ENCODE measurements at places on chromosomes 4 and X.

- no peak for DNase-seq
Observed at GRCh38 chr4:157929486-157929885, 243.3 kb downstream of the GASK1B start.

DNA sequence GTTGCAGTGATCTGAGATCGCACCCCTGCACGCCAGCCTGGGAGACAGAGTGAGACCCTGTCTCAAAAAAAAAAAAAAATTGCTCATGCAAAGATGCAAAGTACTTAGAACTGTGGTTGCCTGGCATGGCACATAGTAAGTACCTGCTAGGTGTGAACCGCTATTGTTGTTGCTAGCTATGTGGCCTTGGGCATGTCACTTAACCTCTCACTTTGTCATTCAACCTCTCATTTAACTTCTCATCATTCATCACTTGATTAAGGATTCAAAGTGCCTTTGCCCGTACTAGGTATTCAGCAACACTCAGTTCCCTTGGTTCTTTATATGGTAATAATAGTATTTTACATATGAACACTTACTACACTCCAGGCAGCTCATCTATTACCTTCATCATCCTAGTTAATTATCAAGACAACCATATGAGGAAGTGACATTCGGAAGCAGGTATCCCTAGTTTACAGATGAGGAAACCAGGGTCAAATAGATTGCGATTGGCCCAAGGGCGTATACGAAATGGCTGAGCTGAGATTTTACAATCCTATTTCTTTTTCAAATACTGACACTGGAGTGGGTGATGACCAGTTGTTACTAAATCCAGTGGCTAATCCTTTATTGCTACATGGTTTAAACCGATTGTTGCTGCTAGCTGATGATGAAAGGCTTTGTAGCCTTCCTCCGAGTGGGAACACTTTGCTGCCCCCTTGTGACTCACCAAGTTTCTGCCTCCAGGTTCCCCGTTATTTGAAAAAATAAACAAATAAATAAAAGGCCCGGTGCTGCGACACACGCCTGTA is 28.8 kb upstream of the SOWAHD start:
- DNase-seq = peak; percentile 64

DNA sequence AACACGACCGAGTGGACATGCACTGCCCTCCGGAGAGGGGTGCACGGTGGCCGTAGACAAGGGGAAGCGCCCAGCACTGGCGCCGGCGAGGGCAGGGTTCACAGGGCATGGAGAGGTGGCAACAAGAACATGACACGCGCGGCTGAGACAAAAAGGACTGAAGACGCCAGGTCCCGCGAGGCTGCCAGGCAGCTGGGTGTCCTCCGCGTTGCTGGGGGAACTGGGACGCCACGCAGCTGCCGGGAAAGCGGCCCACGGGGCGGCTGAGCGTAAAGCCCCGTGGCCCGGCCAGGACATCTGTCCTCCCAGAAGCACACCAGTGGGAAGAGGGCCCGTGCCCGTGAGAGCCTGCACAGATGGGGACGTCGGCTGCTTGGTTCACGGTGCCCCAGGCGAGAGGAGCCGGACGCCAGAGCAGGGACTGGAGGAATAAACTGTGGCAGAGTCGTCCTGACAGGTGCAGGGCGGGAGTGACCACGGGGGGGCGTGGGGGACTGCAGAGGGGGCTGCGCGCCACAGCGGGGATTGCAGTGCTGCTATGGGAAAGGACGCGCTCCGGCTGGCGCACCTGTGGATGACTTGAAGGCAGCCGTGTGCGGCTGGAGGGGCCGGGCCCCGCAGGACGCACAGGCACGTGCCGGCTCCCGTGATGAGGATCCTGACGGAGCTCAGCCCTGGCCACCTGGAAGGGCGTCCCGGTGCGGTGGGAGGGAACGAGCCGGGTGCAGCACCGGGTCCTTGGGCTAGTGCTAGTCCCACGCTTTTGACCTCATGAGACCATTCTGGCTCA is 32.1 kb upstream of the GTPBP6 start:
- no peak for DNase-seq

GRCh38 chrX:52576946-52577345 is 60.1 kb upstream of the XAGE1B start:
- DNase-seq = no peak
